ENCODE measurements at places on chromosomes 11 and 22.
A peak's percentile ranks its signal among the peaks of the same experiment; 100 is the strongest.

GRCh38 chr22:37521236-37521739 is 2.1 kb upstream of the CARD10 start:
- DNase-seq = no peak

DNA sequence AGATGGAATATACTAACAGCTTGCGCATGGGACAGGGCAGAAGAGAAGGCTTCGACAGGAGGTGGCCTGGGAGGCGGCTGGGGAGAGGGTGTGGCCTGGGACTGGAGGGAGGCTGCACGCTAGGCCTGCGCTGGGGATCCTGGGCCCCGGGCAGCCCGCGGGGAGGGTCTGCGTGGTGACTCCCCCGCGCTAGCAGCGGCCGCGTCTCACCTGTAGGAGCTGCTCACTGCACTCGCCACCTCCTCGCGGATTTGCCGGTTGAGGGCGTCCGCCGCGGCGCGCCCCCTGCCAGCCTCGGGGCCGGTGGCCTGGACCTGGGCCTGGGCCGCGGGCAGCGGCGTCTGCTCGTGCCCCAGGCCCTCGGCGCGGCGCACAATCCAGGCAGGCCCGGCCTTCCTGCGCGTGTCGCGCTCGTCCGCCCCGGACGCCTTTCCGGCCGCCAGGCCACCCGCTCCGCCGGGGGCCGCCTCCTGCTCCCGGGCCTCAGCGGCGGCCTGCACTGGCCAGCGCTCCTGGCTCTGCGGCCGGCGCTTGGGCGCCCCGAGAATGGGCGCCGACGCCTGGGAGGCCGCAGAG is 1.5 kb downstream of the MAP6 start:
- DNase-seq = peak; percentile 63

DNA sequence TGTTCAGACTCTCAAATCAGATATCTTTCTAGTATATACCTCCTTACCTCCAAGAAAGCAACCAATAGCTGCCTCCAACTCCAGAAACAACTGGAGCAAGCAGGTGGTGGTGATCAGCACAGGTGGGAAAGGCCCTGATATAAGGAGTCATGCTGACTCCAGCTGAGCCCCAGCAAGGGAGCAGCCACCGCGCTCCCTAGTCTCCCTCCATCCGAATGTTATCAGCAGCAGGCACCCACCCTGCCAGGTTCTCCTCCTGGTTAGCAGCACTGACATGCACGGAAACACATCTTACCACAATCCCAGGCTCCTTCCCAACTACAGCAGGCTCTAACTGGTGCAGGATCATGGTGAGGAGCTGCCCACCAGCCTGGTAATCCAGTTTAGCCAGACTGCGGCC is 18.5 kb upstream of the STK33 start:
- DNase-seq = no peak

DNA sequence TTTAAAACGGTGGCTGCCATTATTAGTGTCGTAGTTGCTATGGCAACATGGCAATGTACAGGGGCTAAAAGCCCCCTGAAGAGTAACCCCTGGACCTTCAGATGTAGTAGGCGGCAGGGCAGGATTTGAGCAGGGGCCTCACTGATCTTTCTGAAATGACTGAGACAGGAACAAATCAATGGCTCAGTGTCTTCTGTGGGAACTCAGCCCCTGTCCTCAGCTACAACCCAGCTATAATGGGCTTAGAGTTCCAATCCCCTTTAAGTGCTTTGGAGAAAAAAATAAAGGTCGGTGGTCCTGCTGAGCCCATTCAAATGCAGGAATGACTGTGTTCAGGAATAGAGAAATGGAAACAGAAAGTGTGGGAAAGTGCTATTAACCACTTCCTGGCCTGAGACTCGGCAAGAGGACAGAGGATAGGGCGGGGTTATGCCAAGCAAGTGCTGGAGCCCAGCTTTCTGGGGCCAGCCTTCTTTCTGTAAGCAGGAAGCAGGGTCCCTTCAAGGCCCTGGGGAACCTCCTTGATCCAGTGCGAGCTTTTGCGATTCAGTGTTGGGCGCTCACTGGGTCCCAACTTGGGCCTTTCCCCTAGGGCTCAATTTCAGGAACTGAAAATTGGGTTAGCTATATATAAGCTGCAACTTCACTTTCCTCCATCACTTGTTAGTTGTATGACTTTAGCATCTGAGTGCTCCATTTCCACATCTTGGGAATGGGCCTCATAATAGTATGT is 6.1 kb upstream of the CD82 start:
- DNase-seq = no peak

DNA sequence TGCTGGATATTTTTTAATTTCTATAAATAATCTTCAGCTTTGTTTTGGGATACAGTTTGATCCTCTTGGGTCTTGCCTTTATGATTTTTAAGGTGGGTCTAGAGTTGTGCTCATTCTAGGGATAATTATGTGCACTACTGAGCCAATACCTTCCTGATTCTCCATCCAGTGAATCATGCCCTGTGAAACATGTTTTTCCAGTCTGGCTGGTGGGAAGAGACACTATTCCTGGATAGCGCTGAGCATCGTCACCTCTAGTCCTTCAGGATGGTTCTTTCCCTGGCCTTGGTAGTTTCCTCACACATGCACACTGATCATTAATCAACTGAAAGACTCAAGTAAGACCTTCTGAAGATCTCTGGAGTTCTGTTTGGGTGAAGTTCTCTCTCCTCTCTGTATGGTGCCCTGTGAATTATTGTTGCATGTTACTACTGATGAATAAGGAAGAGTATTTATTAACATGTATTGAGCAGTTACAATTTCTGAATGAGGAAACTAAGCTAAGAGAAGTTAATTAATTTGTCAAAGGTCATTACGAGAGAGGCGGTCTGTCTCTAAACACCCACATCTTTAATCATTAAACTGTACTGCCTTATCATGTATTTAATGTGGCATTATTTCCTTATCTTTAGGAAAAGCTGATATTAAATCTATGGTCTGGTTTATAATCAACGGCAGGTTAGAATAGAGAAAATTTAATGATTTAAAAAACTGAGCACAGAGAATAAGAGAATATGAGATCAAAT is 39.1 kb upstream of the LIPT2 start:
- DNase-seq = no peak

DNA sequence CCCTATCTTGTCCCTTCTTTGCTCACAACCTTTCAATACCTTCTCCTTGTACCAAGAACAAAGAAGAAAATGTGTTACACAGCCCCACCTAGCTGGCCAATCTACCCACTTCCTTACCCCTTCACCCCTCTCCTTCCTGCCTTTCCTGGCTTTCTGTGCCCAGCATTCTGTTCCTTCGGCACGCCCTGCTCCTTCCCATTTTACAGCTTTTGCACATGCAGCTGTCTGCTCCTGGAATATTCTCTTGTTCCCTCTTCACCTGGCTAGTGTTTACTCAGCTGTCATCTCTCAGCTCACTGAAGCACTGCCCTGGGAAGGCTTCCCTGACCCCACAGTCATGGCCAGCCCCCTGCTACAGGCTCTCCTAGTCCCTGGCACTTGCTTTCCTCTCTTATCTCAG is 30.7 kb downstream of the SERPINH1 start:
- DNase-seq = no peak

DNA sequence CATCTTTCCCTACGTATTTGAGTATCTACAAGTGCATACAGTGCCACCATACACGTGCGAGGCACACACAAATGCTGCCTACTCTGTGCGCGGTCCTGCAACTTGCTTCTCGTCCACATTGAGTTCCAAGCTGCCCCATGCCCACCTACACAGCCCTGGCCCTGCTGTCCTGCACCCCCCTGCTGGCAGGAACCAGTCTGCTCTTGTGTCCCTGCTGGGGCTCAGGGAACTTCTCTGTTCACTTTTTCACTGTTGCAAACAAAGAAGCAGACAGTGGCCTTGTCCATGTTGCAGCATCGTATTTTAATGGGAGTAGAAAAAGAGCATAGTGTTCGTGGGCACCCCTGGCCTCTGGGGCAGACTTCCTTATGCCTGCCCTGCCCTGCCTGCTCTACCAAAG is 14.0 kb downstream of the CPT1A start:
- DNase-seq = no peak

DNA sequence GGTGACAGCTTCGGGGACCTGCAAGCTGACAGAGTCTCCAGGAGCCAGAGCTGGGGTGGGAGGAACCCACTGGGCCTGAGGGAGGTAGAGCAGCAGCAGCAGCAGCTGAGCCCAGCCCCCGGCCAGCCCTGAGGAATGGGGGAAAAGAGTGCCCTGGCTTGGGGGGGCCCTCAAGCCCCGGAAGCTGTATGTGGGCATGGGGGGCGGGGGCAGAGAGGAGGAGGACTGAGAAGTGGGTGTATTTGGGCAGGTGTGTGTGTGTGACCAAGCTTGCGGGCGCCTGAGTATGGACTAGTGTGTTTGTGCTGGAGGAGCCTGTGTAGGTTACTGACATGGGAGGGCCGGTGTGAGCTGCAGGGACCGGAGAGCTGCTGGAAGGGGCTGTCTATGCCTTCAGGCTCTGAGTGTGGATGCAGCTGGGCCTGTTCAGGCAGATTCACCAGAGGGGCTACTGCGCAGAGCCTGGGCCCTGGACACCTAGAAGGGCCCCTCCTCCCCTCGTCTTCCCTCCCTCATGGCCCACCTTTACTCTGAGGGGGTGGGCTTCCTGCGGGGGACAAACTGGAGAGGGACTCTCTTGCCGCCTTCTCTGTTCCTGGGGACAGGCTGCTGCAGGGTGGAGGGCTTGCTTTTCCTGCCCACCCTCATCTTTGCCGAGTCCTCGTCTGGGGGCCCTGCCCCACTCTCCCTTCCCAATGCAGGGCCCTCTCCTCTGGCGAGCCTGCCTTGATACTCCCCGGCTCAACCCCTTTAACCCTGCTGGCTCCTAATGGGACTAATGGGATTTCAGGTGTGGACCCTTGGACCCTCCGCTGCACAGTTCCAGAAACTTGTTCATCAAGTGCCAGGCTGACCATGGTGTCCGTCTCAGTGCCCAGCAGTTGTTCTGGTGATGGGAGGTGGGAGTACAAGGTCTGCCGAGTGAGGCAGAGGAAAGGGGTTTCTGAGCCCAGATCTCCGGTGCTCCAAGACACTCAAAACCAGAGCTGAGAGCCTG is 28.2 kb downstream of the ST3GAL4 start:
- DNase-seq = no peak

DNA sequence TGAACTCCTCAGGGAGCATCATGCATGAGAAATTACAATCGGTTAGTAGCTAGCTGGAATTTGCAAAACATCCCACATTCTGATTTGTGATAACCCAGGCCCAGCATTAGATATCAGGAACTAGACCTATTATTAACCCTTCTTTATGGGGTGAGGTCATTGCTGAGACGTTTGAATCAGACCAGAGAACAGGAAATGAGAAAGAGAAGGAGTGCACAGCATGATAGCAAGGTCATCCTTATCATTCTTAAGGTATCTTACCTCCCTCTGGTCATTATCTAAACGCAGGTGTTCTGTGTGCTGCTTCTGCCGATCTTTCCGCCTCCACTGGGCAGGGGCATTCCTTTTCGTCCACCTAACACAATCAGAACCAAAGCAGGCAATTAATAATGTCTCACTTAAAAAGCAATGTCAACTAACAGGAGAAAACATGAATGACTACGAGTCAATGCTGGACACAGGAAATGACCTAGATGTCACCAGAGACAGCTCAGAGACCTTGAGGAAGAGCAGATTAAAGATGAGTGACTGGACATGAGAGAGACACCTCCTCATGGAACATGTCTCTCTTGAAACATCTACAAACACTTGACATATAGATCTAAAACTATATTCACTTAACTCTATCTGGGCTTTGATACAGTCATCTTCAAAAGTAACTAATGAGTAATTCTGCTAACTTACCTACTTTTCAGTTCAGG is 78.3 kb upstream of the SCUBE2 start:
- DNase-seq = no peak

- DNase-seq = no peak
These were observed 10.7 kb upstream of the MPPED2 start for GRCh38 chr11:30596832-30597231.

DNA sequence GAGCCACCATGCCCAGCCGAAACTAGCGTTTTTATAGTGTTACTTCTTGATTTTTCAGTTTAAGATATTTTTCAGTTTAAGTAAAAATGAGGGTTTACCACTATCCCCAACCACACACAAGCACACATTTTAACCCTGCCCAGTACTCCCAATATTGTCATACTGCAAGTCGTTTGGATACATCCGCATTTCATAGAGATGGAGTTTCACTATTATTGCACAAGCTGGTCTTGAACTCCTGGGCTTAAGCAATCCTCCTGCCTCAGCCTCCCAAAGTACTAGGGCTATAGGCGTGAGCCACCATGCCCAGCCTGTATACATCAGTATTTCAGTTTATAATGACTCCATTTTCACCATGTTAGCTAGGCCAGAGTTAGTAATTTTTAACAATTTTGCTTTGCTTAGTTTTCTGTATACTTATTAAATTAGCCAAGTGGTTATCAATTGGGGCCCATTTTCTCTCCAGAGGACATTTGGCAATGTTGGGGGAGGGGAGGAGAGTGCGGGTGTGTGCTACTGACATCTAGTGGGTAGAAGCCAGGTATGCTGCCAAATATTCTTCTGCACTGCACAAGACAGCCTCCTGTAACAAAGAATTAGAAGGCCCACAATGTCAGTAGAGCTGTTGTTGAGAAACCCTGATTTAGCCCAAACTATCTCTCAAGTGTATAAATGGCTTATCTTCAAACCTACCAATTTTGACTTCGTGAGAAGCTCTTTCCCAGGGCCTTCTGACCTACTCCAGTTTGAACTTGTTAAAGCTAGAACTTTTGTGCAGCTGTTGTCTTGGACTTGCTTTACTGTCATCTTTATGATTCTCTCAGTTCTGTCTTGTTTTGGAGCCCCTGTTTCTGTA is 7.3 kb downstream of the USP47 start:
- peak; percentile 33 for DNase-seq

DNA sequence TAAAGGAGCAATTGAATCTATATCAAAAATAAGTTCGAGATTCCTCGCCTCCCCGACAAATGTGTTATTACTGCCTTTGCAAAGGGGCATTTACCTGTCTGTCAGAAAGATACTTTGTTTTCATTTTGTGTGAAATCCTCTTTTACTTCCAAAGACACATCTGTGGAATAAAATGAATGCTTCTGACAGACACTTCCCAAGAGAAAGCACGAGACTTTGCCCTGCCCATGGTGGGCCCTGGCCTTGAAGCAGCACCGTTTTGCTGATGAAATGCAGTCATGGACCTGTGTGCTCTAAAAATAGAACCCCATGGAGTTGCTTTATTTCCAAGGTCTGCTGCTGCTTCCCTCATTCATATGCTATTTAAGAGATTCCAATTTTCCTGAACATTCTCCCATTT is 85.9 kb upstream of the USP47 start:
- no peak for DNase-seq

DNA sequence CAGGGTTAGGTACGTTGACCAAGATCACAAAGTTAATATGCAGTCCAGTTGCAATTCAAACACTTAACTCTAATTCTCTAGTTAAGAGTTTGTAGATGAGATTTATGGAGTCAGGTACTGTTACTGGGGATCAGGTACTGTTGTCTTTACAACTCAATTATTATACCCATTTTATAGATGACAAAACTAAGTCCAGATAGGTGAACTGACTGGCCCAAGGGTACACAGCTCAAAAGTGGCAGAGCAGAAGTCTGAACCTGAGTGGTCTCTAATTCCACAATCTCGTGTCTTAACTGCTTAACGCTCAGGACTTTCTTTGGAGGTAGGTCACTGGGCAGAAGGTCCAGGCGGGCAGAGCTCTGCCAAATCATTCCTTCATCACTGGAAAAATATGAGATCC is 77.5 kb downstream of the DSCAML1 start:
- DNase-seq = no peak

Measured in GM03348 (cell line).